RPMI8226 (cell line): ENCODE measurements at places on chromosomes 12 and 14.
A peak's percentile ranks its signal among the peaks of the same experiment; 100 is the strongest.

GRCh38 chr12:53749986-53750811 lies 1.6 kb downstream of the CISTR start:
- no peak for DNase-seq

DNA sequence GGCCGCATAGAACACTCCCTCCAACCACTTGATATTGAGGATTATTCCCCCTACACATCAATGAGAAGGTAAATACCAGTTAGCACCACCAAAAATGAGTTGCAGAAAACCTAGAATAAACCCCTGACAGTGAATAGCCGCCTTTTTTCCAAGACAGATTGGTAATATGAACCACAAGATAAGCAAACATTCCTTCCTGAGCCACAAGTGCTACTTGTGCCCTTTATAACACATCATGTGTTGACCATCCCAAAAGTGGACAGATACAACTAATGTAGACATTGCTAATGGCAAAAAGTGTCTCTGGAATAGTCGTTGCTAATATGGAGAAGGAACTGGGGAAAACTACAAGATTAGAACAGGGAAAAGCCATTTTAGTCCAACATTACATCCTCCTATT lies 17.2 kb downstream of the NOXRED1 start:
- no peak for DNase-seq

DNA sequence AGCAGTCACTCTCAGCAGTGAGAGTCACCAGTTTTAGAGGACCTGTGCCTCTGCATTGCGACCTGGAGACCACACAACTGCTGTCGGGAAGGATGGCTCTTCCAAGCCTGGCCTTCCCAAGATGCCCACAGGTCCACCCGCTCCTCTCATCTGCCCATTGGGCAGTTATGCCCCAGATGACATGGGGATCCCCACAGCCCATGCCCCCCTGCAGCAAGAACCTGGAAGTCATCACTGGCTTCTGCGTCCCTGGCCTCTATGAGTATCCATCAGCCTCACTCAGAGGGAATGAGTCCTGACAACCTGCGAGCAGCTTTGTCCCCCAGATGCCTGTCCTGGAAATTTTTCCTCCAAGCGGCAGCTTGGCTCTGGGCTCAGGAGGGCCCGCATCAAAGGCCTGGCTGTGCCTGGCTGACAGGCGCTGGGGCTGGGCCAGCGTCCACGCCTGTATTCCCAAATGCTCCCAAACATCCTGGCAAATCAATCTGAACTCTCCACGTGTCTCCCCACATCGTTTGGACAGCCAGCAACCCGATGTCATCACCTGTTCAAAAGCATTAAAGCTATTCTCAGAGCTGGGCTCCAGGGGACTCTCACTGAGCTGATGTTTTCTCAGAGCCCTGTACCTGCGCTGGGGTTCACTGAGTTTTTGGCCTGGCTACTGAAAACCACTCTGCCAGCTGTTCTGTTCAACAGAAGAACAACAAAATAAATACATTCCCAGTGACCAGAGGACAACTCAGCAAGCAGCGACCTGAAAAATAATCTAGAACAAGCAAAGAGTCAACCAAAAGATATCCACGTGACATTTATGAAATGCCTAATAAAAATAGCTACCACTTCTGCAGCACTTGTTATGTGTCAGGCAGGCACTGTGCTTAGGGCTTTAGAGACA lies 57.8 kb downstream of the CLMN start:
- no peak for DNase-seq

DNA sequence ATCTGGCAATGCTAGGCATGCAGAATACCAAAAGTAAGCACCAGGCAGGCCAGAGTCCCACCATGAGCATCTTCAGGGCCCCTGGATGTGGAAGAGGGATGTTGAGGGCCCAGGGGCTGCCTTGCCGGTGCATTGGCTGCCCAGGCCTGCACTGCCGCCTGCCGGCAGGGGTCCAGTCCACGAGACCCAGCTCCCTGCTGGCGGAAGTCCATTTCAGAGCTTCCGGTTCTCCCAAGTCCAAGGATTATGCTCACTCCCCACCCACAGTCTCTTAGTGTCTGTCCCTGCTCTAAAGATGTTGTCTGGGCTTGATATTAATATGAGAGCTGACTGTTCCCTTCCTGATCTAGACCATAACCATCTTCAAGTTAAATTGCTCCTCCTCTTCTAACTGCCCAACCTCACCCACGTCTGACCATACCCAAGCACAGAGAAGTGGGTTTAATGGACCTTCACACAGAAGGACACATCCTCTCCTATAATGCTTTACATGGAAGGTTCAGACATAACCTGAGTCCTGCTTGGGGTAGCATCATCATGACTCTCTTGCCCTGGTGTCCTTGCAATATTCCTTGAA lies 117.4 kb downstream of the DAD1 start:
- peak; percentile 37 for DNase-seq

DNA sequence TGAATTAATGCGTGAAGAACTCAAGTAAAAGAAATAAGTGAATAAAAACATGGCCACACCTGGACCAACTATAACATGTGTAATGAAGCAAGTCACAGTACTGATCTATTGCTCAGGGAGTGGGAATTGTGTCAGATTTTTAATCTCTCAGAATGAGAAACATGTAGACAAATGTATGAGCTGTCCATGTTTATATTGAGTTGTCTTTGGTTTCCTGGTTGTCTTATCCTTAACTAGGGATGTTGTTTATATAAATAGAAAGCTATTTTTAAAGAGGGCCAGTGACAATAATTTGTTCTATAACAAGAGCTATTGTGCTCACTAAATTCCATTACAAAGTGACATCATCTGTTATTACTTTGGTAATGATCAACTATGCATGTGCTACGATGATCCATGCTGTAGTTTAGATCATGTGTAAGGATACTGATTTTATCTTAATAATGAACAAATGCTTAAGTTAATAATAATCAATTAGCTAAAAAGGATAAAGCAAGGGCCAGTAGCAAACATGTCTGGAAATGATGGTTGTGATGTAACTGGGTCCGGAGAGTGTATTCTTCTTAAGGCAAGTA lies 91.3 kb upstream of the RTL1 start:
- no peak for DNase-seq
